ENCODE measurements at places on chromosomes 3 and 15.

DNA sequence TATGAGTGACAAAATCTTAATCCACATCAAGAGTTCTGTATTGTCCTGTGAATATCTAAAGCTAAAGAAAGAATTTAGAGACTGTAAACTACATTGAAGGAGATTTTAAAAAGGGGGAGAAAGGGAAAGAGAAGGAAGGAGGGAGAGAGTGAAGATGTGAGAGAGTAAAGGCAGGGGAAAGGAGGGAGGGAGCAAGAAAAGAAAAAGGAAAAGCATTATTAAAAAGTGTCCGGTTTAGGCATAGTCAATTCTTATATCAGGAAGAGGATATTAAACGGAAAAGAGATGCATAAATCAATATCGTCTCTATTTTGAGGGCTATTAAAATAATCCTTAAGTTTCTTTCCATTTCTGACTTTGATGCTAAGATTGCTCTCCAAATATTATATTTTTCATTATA lies 332.1 kb downstream of the ROBO2 start:
- DNase-seq, result no peak

DNA sequence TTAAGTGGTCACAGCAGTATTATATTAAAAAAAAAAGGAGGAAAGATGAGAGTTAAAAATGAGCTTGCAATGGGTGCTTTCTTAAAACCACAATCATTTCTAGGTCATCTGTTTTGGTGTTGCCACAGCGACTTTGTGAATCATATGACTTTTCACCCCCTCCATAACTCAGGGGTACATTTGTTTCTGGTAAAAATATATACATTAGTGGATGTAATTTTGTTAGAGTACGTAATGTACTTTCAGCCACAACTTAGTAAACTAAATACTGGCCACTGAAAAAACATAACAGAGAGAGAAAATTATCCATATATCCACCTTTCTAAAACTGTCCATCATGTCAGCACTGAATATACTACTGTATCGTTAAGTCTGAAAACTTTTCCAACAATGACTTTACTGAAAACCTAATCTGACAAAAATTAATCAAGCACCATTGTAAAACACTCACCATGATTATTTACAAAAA lies 3.4 kb downstream of the ANKRD28 start:
- no peak for DNase-seq

DNA sequence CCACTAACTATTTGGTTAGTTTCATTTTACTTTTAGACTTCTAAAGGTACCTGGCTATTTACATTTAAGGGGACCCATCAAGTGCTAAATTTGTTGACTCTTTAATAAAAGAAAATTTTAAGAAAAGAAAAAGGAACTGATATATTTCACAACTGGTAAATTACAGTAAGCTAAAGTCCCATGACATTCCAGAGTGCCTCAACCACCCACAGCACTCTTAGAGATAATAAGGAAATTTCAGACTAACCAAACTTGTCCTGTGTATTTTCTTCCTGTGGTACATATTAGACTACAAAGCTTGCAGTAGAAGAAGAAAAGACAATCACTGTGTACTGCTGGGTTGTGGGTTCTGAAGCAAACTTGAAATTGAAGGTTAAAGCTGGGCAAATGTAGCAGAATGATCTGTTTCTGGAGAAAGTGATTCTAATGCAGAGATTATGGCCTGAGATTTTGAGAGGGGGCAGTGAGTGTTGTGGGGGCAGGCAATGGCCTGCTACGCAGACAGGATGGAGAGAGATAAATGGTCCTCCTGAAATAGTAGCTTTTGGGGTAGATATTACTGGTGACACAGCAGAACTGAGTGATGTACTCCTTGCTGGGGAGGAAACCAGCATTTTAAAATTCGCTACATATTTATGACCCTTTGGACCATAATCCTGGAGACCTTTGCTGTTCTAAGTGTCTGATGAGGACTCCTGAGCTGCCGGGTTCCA lies 24.5 kb upstream of the MFSD1 start:
- DNase-seq, result no peak

DNA sequence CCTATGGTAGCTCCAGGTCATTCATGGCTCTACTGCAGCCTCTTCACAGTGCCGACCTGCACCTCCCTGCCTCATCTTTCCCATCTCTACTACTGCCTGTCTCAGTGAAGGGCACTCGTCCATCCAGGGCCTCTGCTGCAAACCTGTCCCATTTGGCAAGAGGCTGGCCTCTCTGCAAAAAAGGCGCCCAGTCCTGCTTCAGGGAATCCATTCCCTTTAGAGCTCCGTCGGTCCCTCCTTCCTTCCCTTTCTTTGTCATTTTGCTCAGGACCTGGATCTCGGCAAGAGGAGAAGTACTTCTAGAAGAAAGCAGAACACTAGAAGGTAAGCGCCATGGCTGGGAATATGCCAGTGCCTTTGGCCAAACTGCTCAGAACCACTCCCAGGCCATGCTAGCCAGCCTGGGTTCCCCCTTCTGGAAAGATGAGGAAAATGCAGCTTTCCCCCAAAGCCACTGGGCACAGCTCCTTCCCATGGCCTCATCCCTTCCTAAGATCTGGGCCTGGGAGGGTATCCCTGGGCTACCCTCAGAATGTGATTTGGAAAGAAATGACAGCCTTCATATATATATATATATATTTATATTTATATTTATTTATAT lies 6.4 kb upstream of the ISL2 start:
- DNase-seq, result no peak

DNA sequence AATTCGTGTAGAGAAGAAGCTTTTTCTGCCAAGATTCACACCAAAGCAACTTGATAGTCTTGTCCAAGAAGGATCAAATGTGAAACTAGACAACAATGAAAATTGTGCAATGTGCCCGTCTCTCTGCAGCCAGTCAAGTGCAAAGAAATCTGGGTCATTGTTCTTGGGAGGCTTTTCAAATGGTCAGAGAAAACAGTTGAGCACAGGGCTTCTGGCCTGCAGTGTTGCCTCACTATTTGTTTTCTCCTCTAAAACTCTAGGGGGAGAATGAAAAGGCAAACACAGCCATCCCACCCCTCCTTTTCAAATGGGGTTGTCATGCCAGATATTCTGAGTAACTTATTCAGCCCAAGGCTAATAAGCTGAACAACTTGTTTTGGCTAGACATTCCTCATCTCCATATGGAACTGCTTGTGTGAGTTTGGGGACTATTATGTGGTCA lies 417.6 kb upstream of the CDIN1 start:
- DNase-seq, result no peak

Measured in H1 (cell line).